Stimulated activated CD8-positive, alpha-beta memory T cell treated with anti-CD3 and anti-CD28 coated beads, Interleukin-4, amount 100 ng/mL, for 24 hours (primary cell): ENCODE measurements at places on chromosomes 16 and 17.
A peak's percentile ranks its signal among the peaks of the same experiment; 100 is the strongest.

GRCh38 chr16:89697161-89697615 is 4.3 kb downstream of the SPATA2L start:
- DNase-seq = no peak

GRCh38 chr16:71218306-71218963 is 12.1 kb downstream of the HYDIN start:
- DNase-seq = no peak

- no peak for DNase-seq
Measured at GRCh38 chr17:74888469-74888868, 5.0 kb downstream of the FADS6 start.

DNA sequence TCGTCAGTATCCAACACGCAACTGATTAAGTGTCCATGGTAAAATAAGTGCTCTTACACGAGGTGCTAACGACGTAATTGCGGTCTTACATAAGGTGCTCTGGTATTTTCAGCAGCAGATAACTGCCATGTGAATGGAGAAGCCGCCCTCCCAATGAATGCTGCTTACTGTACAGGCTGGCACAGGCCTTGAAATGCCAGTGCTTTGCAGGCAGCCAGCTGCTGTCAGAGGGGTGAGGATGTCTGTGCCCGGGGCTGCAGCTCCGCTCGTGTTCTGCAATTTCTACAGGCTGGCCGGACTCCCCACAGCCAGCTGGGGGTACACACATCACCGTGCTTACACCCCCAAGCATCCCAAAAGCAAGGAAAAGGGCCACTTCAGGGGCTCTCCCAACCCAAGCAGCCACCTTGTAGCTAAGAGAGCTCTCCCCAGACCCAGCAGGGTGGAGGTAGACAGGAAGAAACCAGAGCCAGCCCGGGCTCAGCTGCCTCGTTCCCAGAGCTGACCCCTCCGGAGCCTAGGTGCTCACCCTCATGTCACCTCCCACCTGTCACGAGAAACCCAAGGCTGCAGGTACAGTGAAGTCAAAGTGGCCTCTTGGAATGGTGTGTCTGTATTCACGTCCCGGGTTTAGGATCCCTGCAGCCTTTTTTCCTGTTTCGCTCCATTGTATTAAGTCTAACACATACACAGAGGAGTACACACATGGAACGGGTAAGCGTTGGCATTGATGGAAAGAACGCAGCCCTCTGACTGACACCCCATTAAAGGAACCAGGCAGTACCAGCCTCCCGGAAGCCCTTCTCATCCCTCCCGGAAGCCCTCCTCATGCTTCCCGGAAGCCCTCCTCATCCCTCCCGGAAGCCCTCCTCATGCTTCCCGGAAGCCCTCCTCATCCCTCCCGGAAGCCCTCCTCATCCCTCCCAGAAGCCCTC is 27.2 kb upstream of the RPH3AL start:
- DNase-seq = no peak

DNA sequence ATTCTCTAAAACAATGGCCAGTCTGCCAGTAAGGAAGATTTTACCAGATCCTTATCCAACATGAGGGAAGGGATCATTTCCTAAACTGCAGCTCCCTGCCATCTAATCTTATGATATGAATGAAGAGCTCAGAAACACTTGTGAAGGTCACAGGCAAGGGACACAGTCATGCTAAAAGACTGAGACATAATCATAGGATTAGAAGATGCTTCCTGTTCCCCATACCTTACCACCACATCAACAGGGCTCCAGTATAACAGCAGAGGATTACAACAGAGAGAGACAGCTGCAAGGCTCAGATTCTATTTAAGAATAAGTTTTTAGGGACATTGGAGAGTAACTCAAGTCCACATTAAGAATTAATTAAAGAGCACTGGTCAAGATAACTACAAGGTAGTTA is 93.3 kb downstream of the BRIP1 start:
- DNase-seq = no peak

DNA sequence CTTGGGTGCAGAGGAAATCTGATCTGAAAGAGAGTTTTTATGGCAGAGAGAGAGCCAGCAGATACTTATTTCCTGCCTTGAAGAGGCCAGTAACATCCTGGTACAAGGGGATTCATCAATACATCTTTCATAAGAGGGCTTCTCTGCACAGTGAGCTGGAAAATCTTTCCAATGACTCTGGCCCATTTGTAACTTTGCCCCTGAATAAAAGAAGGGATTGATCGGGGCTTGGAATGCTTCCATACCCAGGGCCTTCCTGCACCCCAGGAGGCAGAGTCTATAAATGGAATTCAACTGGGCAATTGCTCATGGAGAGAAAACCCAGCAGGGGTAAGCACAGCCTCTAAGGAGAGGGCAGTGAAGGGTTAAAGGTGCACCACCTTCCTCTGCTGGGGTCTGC is 163.3 kb downstream of the XYLT1 start:
- no peak for DNase-seq

DNA sequence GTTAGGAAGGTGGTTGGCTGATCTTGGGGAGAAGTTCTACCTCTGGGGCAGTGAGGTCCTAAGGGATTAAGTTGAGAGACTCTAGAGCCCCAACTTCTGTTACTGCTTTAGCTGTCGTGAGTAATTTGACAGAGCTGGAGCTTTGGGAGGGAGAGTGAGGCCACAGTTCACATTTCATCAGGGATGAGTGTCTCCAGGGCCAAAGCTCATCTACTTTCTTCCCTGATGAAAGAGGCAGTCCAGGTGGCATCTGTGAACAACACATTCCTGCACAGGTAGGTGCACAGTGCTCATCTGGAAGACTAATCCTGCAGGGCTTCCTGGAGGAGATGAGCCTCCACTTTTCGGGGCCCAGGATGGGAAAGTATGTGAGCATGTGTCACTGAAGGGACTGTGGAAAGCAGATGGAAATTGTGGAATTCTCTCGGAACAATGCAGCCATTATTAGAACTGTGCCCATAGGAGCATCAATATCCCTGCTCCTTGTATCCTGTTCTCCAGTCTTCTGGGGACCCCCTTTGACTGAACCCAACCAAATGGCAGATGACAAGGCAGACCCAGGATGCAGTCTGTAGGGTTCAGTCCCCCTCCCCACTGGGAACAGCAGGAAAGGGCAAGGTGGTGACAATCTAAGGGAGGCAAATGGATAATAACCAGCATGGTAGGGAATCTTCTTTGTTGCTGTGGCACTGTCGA is 9.0 kb downstream of the DYNLL2 start:
- DNase-seq = no peak

DNA sequence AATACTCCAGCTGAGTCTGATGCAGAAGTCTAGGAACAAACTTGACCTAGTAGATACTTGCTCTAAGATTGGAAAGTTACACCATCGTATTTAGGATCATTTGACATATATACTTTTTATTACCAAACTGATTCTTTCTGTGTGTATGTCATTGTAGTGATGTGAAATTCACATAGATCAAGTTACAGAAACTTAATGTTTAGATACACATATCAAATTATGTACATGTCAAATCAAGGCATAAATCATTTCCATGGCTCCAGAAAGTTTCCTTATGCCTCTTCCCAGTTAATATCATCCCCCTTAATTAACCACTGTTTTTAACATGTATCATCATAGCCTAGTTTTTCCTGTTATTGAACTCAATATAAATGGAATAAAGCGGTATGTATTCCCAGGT is 292.0 kb upstream of the CDH11 start:
- DNase-seq = no peak

- DNase-seq = peak; percentile 88
Measured at GRCh38 chr17:41966463-41967140, at the start of gene CNP. CNP (plus strand) TSS chr17:41966795; CDS start chr17:41966885, 90 bp downstream.

GRCh38 chr17:11242411-11242810 is 1.4 kb downstream of the SHISA6 start:
- DNase-seq = no peak

DNA sequence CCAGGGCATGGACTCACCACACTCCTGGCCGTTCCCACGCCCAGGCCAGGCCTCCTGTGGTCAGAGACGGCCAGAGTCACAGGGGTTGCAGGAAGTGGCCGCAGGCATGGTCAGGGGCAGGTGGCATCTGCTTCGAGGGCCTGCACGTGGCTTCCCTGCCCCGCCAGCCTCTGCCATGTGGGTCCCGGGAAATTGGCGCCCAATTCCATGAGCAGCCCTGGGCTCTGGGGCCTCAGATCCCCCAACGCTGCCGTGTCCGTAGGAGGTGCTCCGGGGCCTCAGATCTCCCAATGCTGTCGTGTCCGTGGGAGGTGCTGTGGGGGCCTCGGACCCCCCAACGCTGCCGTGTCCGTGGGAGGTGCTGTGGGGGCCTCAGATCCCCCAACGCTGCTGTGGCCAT is 9.7 kb upstream of the SSTR5 start:
- no peak for DNase-seq

DNA sequence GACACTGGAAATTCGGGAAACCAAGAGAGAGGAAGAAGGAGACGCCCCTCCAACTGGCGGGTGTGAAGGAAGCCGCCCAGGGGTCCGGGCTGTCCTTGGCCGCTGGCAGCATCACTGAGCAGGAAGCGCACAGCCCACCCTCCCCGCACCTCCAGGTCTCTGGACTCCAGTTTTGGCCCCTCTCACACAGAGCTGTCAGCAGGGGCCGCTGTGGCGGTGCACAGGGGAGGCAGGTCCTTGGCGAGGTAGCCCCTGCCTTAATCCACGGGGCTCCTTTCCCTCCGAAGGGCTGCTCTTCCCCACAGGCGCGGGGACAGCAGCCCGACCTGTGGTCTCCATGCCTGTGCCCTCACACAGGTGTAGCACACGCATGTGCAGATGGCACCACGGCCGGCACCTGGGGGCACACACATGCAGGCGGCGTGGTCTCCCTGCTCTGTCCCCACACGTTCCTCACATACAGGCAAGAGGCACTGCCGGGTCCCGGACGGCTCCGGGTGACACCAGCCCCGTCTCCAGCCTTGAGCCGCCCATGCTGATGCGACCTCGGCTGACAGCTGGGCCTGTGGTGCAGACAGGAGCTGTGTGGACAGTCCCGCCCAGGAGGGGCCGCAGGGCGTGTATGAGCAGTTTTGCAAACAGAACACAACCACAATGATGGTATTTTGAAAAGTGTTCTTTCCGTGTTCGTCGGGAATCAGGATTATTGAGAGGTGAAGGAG is 26.6 kb upstream of the CHMP6 start:
- no peak for DNase-seq

GRCh38 chr17:81298991-81299738 is 4.1 kb upstream of the SLC38A10 start:
- DNase-seq = no peak

- no peak for DNase-seq
Measured at GRCh38 chr17:78117027-78117981, 11.3 kb downstream of the TMC6 start.

- peak; percentile 8 for DNase-seq
Measured at GRCh38 chr16:4537376-4538343, 913 bp downstream of the CDIP1 start.

DNA sequence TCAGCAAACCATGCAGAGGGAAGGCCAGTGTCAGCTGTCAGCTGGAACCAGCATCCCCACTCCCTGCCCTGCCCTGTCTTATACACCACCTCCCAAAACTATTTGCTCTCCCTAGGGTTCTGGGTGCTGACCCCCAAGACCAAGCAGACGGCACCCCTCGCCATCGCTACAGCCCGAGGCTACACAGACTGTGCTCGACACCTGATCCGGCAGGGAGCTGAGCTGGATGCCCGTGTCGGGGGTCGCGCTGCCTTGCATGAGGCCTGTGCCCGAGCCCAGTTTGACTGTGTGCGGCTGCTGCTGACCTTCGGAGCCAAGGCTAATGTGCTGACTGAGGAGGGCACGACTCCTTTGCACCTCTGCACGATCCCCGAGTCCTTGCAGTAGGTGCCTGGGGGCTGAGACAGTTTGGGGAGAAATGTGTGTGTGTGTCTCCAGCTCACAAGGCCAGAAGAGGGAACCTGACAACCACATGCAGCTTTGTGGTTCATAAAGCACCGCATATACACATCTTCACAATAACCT is 1.5 kb downstream of the ASB16 start:
- DNase-seq = no peak

DNA sequence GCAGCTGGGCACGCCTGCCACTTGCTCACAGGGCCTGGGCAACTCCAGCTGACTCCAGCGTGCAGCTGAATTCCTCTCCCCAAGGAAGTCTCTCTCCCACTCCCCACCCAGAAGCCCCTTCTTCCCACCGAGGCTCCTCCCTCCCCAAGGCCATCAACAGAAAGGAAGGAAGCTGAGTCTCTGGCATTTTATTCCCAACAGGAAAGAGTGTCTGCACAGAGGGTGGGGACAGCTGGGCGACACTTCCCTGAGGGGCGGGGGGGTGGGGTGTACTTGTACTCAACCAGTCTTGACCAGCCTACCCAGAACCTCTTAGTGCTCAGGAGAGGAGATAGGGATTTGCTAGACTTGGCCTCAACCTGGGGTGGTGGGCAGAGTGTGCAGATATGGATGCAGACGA is at the start of gene EXOC3L1:
Gene EXOC3L1 (minus strand): TSS at position 96 of the 400 bp plus-strand sequence. CDS start 460 bp downstream, outside the sequence.
- no peak for DNase-seq

GRCh38 chr17:37147301-37147812 is 198.6 kb downstream of the AATF start:
- DNase-seq = no peak

DNA sequence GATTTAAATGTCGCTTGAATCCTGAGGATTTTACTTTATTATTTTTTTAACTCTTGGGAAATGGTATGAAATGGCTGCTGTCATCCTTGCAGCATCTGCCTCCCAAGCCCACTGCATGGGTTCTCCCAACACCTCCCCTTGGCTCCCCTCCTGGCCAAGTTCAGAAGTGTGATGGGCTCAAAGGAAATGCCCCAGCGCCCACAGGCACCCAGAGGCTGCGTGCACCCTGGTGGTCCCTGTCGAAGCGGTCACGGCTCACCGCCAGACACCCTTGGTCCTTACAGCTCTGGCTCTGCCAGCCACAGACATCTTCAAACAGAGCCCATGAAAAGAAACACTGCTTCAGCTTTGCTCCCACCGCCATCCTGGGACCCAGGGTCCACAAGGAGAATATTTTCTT is 334.7 kb downstream of the SOX9 start:
- DNase-seq = no peak

DNA sequence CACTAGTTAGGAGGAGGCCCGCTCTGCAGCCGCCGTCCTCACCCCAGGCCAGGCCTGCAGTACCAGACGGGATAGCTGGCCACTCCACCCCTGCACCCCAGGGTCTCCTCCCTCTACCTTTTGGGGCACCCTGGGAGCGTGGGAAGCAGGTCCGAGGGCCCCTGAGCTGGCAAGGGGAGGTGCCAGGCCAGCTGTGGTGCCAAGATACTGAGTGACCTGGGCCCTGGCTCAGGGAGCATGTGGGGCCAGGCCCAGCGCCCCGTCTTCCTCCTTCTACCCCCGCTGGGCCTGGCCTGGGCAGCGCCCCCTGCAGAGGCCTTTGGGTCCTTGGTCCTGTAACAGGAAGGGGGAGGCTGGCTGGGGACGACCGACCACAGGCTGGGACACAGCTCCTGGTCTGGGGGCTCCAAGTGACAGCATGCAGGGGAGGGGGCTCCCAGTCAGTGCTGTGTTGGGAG is 13.0 kb downstream of the PAM16 start:
- no peak for DNase-seq

DNA sequence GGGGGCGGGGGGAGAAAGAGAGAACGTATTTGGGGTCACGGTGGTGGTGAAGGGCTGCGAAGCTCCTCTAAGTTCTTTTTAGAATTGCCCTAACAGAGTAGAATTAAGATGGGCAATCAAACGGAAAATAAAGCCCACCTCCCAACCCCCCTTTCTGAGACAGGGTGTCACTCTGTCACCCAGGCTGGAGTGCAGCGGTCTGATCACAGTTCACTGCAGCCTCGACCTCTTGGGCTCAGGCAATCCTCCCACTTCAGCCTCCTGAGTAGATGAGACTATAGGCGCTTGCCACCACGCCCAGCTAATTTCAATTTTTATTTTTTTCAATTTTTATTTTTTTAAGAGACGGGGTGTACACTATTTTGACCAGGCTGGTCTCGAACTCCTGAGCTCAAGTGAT is 710 bp upstream of the CAVIN1 start:
- DNase-seq = no peak

GRCh38 chr17:33416131-33416530 is 123.0 kb upstream of the ASIC2 start:
- no peak for DNase-seq
